ENCODE measurements at places on chromosomes 3 and 15. TPM values are rescaled to one million over a fixed set of nuclear protein-coding genes. Genes with fewer than 3 reads are reported as not detected.

GOLGA8O gene
- total RNA-seq: 16.6 TPM

CFAP161 gene
- total RNA-seq: not detected

DNA sequence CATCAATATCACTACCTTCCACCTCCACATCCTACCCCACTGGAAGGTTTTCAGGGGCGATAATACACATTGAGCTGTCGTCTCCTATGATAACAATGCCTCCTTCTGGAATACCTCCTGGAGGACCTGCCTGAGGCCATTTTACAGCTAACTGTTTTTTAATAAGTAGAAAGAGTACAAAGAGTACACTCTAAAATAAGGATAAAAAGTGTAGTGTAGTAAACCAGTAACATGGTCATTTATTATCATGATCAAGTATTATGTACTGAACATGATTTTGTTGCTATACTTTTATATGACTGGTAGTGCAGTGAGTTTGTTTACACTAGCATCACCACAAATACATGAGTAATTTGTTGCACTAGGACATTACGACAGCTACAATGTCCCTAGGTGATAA is 46.6 kb upstream of the SSR3 start:
- H3K27ac ChIP-seq: no peak overlapping the region
- H3K4me3 ChIP-seq: no peak overlapping the region
- peaks cover 21% of the 10 kb centered on the region for H3K4me1 ChIP-seq
- no peaks in the 10 kb centered on the region for H3K36me3 ChIP-seq
- no peak for DNase-seq

DNA sequence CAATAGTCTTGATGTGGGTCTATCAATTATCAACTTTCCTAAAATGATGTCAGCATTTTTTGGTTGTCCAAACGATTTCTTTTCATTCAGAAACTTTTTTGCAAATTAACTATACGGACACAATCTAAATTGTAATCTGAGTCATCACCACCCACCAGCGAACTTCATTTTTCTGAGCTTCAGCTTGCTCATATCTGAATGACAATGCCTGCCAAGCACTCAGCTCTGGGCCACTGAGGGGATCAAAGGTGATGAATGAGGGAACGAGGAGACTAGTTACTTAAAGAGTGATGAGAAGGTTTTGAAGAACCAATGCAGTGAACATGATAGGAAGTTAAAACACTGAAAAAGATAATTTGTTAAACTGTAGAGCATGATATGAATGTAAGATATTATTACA is 14.9 kb upstream of the TBC1D23 start:
- H3K27ac ChIP-seq: no peak overlapping the region
- no peaks in the 10 kb centered on the region for H3K27me3 ChIP-seq
- H3K36me3 ChIP-seq: peaks cover 23% of the 10 kb centered on the region

- DNase-seq: no peak
- H3K4me3 ChIP-seq: no peak overlapping the region
- H3K27me3 ChIP-seq: no peaks in the 10 kb centered on the region
These were observed 335.6 kb downstream of the NLGN1 start for GRCh38 chr3:173733029-173733652.
